Hematopoietic multipotent progenitor cell treated with erythropoietin and hydrocortisone succinate and interleukin-3 and kit ligand, for 6 days (in vitro differentiated cells): ENCODE measurements at places on chromosomes 3 and 15.
A peak's percentile ranks its signal among the peaks of the same experiment; 100 is the strongest.

GRCh38 chr3:31776016-31776415, 205.0 kb downstream of the OSBPL10 start:
- DNase-seq: no peak

DNA sequence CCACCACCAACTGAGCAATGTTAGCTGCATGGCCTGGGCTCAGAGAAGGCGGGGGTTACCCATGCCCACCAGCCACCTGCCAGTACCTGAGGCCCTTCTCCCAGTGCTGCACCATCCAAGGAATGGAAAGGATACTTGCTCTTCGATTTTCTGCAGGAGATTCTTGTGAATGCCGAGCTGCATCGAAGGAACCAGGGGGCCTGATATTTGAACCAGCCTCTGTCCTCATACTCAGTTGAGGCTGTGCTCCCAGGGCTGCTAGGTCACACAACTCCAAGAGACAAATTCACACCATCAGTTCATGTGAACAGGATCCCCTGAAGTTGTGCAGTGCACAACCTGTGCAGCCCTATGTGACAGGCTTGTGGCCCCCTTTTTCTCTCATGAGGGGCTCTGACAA, 18.0 kb downstream of the PLA2G4F start:
- no peak for DNase-seq

DNA sequence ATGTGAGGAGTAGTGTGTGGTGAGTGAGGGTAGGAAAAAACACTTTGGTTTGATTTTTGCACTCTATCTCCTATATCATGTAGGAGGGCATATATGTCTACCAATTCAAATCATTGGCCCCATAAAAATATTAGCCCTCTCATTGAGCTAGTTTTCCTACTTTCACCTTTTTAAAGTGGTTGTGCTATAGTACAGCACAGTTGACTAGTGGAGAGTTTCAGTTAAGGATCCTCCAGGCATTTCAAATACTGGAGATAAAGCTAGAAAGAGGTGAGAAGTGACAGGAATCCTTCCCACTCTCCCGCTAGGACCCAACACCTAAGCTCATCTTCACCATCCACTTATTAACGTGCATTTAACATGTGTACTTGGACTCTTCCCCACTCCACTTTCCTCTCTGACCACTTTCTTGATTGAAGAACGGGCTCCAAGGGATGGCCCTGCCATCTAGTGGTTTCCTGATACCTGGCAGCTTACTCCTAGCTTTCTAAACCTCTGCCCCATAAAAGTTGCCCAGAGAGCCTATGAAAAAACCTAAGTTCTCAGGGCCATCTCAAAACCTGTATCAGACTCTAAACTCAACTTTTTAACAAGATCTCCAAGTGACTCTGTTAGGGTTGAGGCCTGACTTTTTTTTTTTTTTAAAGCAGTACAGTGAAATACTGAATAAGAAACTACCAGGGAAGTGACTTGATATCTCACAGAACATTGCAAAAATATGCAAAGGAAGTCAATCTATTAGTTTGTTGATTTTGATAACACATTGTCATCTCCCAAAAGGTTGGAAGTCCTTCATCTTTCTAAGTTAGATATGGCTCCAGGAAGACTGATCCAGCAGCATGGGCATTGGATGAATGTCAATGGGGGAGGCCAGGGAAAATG, 17.9 kb downstream of the IL12A start:
- DNase-seq: peak; percentile 84

GRCh38 chr15:52805351-52806283, 15.5 kb upstream of the ONECUT1 start:
- peak; percentile 49 for DNase-seq

DNA sequence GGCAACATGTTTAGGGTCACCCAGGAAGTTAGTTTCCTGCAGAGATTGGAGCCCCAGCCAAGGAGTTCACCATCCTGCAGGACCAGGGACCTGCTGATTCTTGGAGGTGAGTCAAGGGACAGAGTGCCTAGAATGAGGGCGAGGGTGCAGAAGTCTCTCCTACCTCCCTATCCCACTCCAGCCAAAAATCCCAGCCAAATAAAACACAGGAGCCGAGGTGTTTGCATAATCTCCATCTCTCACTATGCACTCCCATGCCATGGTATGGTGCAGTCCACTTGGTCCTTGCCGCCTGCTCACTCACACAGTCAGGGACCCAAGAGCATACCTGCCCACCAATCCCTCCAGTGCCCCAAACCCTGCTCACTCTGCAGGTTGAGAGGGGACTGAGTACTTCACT, 294.2 kb downstream of the UACA start:
- DNase-seq: no peak

DNA sequence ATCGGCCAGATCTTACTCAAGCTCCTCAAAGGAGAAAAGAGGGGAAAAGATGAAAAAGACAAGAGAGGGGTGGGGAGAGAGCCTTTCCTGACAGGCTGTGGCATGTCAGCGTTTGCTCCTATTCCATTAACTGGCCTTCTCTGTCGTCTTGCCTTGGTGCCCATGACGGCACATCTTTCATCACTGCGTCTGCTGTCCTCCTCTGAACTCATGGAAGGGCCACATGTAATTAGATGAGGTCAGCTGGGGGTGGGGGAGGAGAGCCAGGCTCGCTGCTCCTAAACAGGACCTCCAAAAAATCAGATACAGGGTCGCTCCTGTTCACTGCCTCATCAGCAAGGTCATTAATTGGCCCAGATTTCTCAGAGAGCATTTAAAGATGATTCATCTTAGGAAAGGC, 49.7 kb downstream of the LRTM1 start:
- no peak for DNase-seq

DNA sequence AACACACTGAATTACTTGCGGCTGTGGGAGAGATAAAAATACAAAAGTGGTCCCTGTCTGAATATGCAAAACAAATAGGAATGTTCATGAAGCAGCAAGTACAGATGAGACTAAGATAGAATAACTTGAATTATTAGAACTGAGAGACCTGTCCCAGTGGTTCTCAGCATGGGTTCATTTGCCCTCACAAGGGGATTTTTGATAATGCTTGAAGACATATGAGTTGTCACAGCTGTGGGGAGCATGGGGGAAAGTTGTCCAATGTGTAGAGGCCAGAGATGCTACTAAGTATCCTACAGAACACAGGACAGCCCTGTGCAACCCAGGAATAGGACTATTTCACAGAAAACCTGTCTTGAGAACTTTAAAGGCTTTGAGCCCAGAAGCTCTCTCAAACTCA, 22.4 kb downstream of the PPM1L start:
- no peak for DNase-seq

GRCh38 chr3:151544164-151544548, 83.3 kb upstream of the IGSF10 start:
- no peak for DNase-seq

- no peak for DNase-seq
Measured at GRCh38 chr3:37526511-37526910, 335.2 kb upstream of the CTDSPL start.

DNA sequence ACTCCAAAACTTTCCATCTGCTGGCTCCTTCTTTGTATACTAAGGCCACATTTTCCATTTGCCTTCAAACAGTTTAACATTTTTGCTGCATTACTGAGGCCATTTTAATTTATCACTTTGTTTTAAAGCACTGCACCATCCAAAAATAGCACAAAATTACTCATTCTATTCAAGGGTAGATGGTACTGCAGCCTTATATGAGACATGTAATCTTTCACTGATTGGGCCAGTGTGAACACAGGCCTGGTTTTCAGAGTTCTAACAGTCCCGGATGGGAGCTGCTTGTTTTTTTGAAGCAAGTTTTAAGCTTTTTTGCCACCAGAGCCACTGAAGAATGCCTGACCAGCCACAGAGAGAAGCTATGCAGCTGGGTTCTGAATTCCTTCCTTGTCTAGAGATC, 172.3 kb upstream of the TSC22D2 start:
- no peak for DNase-seq

GRCh38 chr3:70556056-70556455, 243.6 kb upstream of the MDFIC2 start:
- DNase-seq: no peak

- no peak for DNase-seq
Measured at GRCh38 chr15:33007303-33007855, 187.1 kb downstream of the FMN1 start.

DNA sequence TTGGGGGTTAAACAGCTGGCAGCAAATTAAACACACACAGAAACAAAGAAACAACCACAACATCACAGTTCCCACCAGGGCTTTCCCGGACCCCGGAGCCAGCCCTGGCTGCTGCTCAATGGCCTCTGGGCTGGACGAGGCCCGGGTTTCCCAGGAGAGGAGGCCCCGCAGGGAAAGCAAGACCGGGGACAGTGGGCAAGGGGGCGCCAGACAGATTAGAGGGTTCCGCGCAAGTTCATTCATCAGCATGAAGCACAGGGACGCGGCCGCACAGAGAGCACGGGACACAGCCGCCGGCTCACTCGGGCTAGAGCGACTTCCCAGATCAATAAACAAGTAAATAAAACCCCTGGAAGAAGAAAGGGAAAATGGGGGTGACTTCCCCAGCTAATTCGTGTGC, 66.4 kb upstream of the RPL32 start:
- DNase-seq: no peak

- no peak for DNase-seq
Measured at GRCh38 chr3:195080571-195081151, 190.3 kb downstream of the XXYLT1 start.

GRCh38 chr3:63557912-63558311, 94.6 kb upstream of the SNTN start:
- no peak for DNase-seq

DNA sequence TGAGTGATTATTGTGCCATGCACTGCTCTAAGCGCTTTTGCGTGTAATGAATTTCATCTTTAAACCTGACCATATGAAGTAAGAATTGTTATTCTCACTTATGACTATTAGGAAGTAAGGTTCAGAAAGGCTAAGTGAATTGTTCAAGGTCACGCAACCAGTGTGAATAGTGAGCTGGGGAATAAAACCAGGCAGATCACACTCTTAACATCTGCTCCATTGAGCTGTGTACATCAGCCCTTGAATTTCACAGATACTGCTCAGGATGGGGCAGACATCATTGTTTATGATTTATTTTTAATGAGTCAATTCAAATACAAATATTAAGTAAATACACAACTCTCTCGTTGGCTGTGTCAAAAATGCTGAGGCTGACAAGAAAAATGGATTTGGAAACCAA, 184.5 kb downstream of the FNDC3B start:
- no peak for DNase-seq

GRCh38 chr3:78734048-78734637, 1033.7 kb downstream of the ROBO1 start:
- no peak for DNase-seq

DNA sequence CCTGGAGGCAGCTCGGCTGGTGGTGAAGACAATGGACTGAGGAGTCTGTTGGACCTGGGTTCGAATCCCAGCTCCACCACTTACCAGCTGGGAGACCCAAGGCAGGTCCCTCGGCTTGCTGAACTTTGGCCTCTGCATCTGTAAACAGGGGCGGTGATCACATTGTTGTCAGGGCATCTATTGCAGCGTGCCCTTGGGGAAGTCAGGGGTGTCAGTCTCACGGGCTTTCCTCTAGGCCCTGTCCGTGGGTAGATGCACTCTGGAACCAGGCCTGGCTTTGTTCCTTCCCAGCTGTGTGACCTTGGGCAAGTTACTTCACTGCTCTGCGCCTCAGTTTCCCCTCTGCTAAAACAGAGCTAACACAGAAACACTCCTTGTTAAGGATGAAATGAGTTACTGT, 68.8 kb upstream of the SLC6A6 start:
- DNase-seq: no peak

- no peak for DNase-seq
Measured at GRCh38 chr3:121957674-121958415, 63.6 kb downstream of the SLC15A2 start.

GRCh38 chr3:80307844-80308243, 540.0 kb upstream of the ROBO1 start:
- DNase-seq: no peak

DNA sequence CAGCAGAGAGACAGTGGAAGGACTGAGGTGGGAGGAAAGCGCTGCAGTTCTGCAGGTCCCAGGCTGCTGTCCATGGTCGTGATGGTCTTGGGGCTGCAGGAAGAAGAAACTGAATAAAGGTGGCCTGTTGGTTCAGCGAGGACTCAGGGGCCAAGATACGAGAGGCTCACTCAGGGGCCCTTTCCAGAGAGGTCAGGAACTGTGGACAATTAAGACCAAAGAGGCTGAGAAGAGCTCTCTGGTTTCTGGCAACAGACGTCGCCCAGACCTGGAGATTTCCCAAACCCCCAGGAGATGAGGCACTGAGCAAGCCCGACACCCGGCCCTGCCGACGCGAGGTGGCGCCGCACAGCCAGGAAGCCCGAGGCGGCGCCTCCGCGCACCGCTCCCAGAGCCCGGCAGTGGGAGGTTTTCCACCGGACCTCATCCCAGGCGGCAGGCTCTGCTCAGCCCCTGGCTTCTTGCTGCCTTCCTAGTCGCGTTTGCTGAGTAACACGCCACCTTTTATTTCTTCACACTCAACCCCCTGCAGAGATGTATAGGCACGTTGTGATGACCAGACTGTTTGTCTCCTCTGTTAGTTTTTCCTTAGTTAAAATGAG, 56.4 kb upstream of the ARRDC4 start:
- peak; percentile 68 for DNase-seq

- DNase-seq: no peak
Measured at GRCh38 chr3:178960181-178960580, 111.4 kb downstream of the ZMAT3 start.

DNA sequence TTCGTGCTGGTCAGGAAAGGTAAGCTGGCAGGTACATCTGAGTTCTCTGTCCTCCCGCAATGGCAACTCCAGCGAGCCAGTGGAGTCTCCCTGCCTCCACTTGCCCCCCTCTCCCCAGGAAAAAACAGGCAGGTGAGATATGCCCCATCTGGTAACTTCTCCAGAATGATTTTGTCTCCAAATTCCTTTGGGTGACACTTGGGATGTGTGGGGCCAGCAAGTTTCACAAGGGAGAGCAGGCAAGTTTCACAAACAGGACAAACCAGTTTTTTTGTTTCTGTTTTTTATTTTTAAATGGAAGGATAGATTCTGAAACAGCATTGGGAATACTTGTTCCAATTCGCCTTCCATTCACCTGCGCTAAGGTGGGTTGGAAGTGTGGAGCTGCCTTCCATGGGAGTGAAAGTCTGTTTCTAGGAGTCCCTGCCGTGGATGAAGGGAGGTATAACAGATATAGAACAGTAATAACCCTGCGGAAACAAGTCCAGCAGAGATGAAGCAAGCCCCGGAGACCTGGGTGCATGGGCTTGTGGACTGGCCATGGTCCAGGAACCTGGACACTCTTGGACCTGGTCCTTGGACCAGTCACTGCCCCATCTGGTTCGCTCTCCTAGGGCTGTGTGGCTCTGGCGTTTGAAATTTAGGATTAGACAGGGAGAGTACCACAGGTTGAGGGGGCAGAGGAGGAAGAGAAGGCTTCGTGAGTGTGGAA, 22.9 kb upstream of the KIF23 start:
- DNase-seq: no peak

GRCh38 chr15:38564557-38565286, at the start of gene RASGRP1:
TSS of gene RASGRP1 (minus strand) at chr15:38564814. CDS start at chr15:38564628, 186 bp downstream.
- peak; percentile 77 for DNase-seq

DNA sequence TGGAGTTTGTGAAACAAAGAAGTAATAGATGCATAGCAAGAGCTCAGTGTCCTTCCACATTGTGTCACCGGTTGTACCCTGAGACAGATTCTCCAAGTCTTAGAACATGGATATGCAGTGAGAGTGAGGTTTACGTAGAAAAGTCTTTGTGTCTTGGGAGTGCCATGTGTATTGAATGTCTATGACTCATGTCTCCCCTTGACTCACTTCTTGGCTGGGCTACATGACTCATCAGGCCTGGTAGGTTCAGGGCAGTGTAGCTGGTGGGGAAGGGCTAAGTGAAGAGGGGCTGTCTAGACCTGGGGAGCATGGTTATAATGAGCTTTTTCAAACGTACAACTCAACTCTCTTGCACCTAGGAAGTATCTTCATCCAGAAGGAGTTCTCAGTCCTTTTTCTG, 167.4 kb downstream of the GAP43 start:
- no peak for DNase-seq

GRCh38 chr3:122594025-122594424, 16.6 kb downstream of the PARP15 start:
- DNase-seq: no peak
